ENCODE measurements at places on chromosomes 12 and 14.

DNA sequence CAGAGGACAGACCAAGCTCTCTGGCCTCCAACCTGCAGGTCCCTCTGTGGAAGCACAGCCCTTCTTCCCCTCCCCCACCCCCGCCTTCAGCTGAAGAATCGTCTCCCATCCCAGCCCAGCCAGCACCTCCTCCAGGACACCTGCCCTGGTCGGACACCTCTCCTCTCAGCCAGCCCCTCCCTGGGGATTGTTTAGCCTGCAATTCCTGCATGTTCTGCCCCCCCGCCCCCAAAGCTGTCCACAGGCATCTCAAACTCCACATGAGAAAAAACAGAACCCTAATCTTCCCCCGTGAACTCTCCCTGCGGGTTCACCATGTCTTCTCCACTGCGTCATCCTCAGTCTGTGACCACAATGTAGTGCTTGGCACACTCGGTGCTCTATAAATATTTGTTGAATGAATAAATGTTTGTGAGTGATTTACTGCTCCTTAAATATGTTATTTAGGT is 24.1 kb downstream of the PRIMA1 start:
- DNase-seq, result no peak

GRCh38 chr12:132162508-132163031 is 18.3 kb downstream of the NOC4L start:
- peak; percentile 76 for DNase-seq

DNA sequence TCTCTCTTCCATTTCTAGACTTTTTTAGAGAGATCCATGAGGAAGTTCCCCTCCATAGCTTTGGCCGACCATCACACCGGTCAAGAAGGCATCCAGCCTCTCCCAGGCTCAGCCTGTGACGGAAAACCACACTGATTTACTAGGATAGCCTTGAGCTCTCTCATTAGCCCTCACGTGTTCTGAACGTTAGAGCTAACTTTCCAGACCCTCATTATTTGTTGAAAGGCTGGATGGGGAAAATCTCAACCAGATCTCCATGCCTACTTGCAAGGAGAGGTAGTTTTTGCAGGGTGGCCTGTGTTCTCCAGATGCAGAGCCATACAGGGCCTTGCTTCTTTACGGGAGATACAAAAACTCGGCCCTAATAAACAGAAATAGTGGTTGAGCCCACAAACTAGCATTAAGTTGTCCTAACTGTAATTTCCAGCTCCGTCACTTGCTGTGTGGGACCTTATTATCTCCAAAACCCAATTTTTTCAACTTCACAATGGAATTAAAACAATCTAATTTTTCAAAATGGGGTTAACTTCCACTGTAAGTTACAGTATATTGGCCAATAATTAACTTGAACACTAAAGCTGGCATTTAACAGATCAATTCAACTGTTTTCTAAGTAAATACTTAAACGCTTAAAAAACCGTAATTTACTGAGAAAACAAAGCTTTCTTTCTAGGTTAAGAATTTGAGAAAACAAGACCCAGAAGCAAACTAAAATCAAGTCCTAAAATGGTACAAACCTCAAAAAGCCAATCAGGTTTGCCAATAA is 65.3 kb downstream of the KLHL28 start:
- no peak for DNase-seq

DNA sequence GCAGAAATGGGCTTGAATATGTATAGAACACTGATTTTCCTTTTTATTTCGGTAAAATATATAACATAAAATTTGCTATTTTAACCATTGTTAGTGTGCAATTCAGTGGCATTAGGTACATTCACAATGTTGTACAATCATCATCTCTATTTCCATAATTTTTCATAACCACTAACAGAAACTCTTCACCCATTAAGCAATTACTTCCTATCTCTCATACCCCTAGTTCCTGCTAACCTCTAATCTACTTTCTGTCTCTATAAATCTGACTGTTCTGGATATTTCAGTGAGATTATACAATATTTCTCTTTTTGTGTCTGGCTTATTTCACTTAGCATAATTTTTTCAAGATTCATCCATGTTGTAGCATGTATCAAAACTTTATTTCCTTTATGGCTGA is 8.9 kb upstream of the RNF212B start:
- DNase-seq, result no peak

DNA sequence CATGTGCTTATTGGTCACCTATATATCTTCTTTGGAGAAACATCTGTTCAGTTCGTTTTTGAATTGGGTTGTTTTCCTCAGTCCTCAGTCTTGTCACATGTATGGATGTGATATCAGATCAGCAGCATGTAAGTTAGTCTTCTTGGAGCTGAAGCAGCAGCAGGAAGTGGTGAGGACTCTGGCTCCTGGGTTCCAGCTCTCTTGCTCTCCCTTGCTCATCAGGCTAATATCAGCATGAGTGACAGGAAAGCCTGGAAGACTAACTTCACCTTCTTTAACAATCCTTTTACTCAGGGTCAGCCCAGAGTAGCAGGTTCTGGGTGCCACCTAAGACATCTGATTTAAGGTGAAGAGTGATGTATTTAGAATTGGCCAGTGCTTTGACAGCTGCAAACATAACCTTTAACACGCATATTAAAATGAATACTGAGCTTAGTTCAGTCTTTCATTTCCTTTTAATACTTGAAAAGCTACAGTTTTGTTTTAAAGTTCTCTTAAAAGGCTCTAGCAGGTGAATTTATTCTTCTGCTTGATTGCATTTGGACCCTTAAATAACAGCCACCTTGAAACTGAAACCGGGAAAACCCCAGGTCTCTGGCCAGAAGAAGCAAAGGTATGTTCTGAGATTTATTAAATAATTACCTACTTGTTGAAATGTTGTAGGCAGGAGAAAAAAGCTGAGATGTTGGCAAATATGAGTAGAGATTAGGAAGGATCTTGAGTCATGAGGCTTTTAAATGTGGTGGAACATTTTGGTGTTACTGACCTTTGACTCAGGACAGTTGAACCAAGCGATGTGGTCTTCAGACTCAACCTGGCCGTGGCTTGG is 54.3 kb downstream of the DRAM1 start:
- DNase-seq, result peak; percentile 23

DNA sequence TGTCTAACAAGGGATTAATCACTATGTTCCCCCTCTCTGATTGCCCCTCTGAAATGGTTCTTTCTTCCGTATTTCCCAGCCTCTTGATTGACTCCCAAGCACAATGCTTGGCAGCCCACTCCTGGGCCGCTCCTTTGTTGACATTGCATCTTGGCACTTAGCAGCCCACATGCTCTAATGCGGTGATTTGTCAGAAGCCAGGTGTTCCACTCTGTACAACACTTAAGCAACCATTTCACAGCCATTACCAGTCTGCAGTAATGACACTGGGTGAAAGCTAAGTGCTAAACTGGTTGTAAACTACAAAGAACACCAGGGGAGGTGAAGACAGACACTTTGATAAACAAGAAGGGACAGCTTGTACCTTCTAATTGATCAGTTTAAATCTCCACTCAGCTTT is 353.5 kb downstream of the TMEM132D start:
- DNase-seq, result no peak

GRCh38 chr14:97602438-97603117 is 805.4 kb downstream of the VRK1 start:
- DNase-seq, result no peak

GRCh38 chr12:91210144-91210543 is 27.5 kb upstream of the DCN start:
- DNase-seq, result no peak

DNA sequence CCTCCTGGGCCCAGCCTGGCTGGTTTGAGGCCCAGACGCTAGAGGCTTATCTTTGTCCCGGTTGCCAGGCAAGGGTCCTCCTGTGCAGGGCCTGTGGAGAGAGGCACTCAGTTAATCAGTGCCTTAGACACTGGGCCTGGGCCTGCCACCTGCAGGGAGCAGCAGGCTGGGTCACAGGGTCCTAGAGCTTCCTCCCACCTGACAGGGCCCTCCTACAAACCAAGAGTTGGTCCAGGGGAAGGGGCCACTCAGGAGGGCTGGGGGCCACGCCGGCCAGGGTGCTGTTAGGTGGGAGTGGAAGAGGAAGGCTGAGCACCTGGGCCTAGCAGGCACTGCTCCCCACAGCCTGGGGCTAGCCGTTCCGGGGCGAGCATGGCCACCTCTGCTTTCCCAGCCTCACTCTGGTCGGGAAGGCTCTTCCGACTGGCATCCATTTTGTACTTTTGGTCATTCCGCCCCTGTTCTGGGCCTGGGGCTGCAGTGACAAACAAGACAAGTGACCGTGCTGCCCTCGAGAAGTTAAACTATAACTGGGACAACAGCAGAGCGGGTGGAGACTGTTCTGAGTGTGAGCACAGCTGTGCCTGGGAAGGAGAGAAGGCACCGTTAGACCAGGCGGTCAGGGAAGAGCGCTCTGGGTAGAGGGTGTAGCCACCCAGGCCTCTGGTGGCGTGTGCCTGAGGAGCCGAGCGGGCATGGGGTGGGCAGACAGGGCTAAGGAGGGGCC is 27.2 kb downstream of the FBRSL1 start:
- DNase-seq, result no peak

GRCh38 chr12:21992823-21993222 is 51.6 kb upstream of the ABCC9 start:
- peak; percentile 63 for DNase-seq

GRCh38 chr14:56501909-56502530 is 77.6 kb upstream of the TMEM260 start:
- DNase-seq, result no peak

- DNase-seq, result no peak
These were observed 178.0 kb downstream of the RPAP3 start for GRCh38 chr12:47527816-47528215.

DNA sequence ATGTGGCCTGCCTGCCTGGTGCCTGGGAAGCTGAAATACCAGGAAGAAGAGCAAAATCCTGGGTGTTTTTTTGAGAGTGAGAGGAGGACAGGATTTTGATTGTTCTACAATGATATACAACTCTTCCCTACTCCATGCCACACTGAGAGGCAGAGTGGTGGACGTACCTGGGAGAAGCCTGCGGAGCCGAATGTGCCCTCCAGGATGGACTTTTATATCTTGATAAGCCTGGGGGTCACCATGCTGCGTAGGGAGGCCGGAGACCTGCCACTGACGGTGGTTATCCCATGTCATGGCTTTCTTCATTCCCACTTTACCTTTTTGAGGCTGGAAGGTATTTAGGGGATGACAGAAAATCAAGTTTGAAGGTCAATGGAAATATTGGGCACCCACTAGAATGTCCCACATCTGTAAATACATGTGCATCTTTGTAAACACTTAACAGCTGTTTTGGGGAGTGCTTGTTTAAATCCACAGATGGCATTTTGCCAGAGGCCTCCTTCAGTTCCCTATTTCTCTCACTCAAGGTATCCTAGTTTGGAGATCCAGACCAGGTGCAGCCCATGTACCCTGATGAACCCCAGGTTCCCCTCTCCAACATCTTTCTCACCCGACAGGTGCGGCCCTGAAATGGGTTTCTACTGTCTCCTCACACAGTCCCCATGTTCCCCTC is 1.1 kb upstream of the GLT1D1 start:
- no peak for DNase-seq

GRCh38 chr12:47901063-47901717 is 3.6 kb downstream of the VDR start:
- DNase-seq, result no peak

GRCh38 chr12:109727039-109727723 is 13.6 kb downstream of the FAM222A start:
- DNase-seq, result no peak

- DNase-seq, result no peak
These were observed 83.3 kb upstream of the PRMT8 start for GRCh38 chr12:3407723-3408122.

- DNase-seq, result no peak
These were observed 285.5 kb upstream of the SFSWAP start for GRCh38 chr12:131425112-131426075.

DNA sequence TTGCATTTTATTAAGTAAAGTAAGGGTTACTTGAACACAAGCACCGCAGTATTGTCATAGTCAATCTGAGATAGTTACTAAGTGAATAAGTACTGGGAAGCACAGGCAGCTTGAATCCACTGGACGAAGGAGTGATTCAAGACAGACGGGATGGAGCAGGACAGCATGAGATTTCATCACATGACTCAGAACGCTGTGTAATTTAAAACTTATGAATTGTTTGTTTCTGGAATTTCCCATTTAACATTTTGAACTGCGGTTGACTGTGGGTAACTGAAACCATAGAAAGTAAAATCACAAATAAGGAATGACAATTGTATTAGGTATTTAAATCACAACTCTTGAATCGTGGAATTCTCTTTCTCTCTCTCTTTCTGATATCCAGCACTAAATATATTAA is 1630.4 kb upstream of the SEL1L start:
- no peak for DNase-seq

DNA sequence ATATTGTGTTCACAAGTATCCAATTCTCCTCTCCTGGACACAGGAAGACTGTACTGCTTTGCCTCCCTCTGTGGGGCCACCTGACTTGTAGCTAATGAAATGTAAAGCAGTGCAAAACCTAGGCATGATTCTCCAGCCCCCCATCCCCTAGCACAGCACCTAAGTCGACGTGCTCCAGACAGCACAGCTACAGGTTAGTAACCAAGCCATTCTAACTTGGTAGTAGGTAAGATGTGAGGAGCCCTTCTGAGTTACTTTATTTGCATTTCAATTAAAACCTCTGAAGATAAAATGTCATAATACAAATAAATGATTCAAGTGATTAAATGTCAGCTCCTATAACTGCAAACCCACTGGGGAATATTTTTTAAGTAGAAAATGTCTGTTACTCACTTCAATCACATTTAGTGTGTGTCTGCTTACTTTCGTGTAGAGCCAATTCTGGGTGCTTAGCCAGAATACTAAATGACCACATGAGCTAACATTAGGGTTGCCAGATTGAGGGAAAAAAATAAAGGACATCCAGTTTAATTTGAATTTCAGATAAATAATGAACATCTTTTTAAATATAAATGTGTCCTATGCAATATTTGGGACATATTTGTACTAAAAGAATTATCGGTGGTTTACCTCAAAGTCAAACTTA is 64.8 kb upstream of the HIF1A start:
- no peak for DNase-seq

DNA sequence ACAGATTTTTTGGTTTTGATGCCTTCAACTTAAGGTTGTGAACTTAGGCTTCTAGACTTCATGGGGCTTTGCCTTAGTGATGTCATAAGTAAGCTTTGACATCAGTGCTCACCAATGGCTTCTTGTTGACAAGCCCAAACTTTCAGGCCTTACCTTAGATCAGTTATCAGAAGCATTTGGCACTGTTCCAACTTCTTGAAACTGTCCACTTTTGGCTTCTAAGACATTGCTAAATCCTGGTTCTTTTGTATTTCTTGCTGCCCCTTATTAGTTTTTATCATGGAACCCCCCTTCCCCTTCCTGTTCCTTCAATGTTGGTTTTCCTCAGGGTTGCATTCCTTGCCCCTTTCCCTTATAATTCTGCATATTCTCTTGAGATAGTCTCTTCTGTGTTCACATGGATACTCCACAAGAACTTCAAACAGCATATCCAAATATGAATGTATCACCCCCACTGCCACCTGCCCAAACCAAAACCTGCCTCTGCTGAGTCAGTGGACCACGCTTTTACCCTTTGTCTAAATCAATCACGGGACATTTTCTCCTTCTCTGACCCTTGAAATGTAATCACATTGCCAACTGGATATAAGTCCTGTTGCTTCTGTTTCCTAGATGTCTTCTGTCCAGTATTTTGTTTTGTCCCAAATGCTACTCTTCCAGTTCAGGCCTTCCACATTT is 7.9 kb downstream of the PFKM start:
- peak; percentile 13 for DNase-seq
